ENCODE measurements at places on chromosomes 5 and 9.

DNA sequence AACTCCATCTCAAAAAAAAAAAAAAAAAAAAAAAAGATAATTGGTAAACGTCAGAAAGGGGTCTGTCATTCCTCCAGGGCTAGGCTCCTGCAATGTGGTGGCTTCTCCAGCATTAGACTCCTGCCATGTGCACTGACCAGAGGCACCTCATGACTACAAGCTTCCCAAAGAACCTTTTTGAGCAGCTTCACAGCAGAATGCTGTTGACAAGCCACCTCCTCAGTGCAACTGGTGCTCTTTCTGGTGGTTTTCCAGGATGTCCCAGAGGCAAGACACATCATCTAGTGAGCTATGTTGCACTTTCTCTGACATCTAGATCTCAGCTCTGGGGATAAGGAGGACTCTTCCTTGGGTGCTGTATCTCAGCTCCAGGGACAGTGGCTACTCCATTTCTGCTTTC lies 11.6 kb downstream of the RPL37 start:
- DNase-seq = no peak

DNA sequence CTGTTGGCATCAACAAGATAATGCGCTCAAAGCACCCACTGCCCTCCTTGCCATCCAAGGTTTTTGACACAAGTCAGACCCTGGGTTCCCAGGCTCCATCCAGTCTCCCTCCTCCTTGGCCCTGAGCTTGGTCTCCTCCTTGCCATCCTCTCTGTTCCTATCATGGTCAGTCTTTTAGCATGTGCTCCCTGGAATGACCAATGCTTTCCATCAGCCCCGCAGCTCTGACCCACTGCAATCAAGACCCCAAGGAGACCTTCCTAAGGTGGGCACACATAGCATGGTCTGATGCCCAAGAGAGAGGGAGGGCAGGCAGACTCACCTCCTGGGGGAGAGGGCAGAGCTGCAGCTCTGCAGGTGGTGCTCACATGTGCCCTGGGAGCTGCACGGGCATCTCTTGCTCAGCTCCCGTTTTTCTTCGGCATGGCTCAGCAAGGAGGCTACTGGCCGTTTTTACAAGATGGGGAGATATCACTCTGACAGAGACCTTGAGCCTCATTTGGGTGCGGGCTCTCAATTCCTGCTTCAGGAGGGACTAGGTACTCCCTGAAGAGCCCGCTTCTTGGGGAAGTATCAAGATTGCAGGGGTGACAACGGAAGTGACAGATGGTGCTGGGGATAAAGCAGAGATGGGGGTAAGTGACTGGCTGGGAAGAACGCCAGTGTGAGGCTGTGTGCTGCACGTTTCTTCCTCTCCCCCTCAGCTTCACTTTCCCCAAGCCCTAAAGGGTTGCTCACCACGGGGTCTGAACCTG lies 3.3 kb downstream of the SEPTIN8 start:
- DNase-seq = no peak

DNA sequence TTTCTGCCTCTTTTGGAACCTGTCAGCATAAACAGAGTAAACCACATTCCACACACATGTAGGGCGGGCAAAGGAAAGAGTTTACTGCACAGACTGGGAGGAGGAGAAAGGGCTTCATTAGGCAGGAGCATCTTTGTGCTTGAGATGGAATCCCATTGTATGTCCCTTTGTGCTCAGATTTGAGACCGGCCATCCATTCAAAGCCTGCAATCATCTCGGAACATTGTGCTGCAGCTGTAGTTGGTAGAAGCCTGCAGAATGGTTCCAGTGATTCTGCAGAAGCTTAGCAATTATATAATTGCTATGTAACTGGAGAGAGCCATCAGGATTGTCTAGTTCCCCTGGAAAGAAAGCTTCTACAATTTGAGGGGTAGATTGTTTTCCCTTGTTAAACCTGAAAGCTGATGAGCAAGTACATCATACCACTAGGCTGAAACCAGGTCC lies 16.5 kb downstream of the ZNF462 start:
- DNase-seq = no peak

DNA sequence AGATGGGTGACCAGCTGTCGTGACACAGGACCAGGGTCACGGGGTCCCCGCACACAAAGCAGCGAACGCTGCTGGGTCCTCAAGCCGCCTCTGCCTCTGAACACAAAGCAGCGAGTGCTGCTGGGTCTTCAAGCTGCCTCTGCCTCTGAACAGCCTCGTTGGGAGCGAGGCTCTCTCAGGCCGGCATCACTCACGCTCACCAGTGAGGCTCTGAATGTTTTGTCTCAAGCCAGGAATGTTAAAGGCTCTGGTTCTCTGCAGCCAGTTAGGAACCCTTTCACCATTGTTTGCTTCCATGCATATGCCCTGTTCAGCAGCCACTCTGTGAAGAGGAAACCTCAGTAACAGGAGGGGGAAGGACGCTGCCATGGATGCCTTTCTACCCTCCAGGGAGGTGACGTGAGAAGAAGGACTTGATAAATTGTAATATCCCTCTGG lies 82.7 kb upstream of the TAF11L2 start:
- DNase-seq = no peak

DNA sequence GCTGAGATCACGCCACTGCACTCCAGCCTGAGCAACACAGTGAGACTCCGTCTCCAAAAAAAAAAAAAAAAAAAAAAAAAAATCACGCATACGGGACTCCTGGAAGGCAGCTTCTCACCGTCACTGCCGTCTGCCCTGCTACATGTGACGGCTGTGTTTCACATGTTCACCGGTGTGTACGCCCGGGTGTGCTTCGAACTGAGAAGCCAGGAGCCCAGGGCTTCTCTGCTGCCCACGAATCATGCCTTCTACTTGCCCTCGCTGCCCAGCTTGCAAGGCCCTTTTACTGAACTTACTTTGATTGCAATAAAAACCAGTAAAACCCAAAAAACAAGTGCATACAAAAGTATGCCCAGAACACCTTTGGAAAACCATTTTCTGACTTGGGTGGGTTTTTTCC lies 5.8 kb upstream of the NKD2 start:
- DNase-seq = no peak

DNA sequence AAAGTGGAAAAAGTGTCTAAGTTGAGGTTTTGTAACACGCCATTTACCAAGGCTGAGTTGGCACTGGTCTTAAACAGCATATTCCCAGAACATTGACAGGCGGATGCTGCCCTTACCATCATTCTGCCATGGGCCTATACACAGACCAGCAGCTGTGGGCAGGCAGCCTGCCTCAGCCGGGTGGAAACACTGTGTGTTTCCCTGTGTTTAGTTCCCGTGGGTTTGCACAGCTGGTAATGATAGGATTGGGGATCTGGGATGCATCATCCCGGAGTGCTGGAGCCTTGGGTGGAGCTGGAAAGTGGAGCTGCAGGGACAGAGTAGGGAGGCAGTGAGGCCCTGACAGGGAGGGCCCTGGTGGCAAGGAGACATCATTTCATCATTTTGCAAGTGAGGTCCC lies 5.5 kb upstream of the FGD3 start:
- no peak for DNase-seq

- DNase-seq = no peak
These were observed 60.1 kb upstream of the ZNF622 start for GRCh38 chr5:16525651-16526050.

DNA sequence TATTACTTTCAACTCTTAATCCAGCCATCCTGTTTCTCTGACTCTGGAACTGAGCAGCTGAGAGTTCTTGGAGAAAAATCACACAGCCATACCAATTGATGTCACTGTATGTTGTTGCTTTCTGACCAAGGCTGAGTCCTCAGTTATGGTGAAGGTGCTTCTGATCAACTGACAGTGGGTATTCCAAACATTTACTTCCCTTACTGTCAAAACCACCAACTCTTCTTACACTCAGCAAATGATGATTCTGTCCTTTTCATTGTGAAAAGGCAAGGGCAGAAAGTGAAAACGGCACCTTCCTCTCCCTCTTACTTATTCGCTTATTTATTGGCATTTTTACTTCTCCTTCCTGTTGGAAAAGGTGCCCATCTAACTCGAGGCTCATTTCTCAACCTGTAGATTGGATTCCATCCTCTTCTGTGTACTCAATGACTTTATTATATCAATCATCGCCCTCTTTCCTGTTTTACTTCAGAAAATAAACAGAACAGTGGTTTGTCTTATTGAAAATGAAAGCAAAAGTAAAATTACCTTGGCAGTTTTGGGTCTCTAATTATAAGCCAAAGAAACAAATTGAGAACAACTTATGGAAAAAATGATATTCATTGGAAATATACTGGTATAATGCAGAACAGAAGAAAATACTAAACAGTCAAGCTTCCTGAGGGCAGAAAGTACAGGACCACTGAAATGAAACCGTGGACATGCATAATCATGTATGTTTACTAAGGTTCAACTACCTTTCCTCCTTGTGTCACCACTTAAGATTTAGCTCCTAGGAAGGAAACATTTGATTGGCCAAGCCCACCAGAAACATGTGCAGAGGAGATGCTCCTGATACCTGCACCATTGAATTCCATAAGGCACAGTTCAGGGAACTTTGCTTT lies 104.5 kb upstream of the CHD1 start:
- DNase-seq = no peak

- DNase-seq = no peak
These were observed 32.7 kb downstream of the EXOC3 start for GRCh38 chr5:475704-476101.

GRCh38 chr5:71751422-71751821 lies 32.3 kb downstream of the CARTPT start:
- DNase-seq = no peak

DNA sequence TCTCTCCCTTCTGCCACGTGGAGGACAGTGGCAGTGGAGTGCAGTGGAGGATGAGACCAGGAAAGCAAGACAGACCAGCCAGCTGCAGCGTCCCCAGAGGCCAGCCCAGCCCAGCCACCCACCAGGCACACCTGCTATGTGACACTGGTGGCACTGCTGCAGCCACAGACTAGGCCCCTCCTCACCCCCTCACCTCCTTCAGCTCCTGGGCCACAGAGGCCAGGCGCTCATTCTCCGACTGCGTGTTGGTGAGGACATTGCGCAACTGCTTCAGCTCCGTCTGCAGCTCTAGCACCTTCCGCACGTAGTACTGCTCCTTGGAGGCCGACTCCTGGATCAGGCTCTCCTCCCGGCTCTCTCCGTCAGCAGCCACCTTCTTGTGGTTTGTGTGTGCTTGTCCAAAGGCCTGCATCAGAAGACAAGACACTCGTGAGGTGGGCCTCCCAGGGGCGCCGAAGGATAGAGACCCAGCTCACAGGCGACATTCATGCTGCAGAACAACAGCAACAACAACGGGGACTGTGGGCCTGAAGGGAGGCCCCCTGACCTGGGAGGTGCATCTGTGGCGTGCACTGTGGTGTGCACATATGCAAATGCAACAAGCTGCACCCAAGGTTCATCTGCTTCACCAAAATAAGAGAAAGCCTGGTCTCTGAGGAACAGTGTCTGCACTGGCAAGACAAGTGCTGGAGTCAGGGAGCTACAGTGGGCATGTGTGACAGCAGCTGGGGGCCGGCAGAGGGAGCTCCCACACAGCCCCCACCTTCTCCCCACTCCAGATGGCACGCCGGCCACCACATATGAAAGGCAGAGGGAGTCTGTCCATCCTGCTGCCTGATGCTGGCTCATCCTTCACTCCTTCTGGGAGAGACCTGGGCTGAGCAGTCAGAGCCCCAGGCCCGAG lies 35.5 kb downstream of the BICD2 start:
- no peak for DNase-seq

DNA sequence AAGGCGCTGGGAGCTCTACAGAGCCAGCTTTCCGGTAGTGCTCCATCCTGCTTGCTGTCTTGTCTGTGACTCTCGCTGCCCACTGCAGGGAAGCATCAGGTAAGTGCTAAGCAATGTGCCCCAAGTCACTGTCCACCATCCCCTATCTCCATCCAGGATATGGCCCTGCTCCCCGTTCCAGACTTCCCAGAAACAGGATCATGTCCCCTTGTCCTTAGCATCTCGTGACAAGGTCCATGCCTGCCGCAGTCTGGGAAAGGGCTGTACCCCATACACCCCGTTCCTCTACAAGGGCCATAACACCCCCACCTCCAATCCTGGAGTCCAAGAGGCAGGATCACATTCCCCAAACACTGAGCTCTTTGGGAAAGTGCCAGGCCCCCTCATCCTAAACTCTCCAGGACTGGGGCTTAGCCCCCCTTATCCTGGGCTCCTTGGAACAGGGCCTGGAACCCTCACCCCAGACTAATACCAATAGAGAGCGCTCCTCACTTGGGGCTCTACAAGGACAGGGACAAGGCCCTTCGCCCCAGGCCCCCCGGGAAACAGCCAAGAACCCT lies 566 bp downstream of the RPP25L start:
- no peak for DNase-seq

- DNase-seq = no peak
These were observed 79.8 kb upstream of the CAST start for GRCh38 chr5:96582343-96582742.

DNA sequence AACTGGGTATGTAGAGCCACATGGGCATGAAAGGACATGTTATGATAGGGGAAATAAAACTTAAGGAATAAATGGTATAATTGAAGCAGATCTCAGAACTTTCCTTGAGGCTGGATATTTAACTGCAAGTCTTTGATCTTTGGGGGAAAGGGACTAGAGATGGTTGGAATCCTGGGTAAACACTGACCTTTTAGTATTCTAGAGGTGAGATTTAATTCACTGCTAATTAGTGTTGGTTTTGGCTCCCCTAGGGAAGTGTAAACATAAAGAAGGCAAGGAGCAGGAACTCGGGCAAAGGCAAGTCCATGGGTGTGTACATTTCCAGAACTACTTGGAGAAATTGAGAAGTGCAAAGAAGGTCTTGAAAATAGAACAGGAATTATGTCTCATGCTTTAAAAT lies 16.6 kb downstream of the NIM1K start:
- DNase-seq = no peak

DNA sequence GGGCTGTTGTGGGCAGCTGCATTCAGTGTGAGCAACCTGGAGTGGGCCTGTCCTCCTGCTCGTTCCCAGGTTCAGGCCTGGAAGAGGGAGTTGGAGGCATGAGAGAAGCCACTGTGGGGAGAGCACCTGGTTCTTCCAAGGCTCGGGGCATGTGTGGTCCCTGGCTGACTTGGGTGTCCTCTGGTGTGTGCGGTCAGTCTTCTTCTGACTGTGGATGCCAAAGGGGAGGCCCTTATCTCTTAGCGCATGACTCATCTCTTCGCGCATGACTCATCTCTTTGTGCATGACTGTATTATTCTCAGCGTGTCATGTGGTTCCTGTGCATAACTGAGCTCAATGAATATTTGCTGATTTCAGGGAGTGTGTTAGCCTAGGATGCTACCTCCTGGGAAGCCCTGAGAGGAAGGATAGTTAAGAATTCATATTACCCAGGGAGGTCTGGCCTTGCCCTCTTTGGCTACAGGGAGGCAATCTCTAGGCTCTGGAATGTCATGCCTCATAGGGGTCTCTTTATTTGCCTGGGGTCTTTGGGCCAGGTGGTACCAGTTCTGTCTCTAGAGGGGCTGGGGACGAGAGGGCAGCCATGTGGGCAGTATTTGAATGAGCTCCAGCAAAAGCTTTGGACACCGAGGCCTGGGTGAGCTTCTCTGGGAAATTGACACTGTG lies 188.7 kb downstream of the HSPA4 start:
- DNase-seq = no peak

DNA sequence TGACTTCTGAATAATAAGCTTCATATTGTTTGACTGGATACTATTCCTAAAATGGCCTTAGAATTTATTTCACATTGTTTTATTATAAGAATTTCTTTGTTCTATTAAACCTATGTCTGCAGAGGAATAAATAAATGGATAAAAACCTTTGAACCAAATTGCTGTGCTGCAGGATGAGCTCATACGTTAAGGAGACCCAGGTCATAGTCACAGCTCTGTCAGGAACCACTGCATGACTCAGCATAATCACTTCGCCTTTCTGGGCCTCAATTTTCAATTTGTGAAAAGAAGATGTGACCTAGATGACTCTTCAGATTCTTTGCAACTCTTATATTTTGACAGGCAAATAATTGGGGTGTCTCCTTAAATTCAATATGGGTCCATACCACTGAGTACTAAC lies 36.7 kb upstream of the HMHB1 start:
- DNase-seq = no peak

Data from stimulated activated CD4-positive, alpha-beta T cell treated with anti-CD3 and anti-CD28 coated beads, TNF-alpha, amount 100 ng/mL, for 1 hour (primary cell).